GM23338 (cell line): ENCODE measurements at places on chromosomes 3 and 15. TPM values are rescaled to one million over a fixed set of nuclear protein-coding genes. Genes with fewer than 3 reads are reported as not detected.

- H3K36me3 ChIP-seq, result no peaks in the 10 kb centered on the region
- no peak overlapping the region for H3K27ac ChIP-seq
- H3K27me3 ChIP-seq, result no peaks in the 10 kb centered on the region
- DNase-seq, result no peak
- H3K4me1 ChIP-seq, result no peaks in the 10 kb centered on the region; the same call in 1 of the 2 replicates
Measured at GRCh38 chr15:92021792-92022191, 168.3 kb downstream of the SLCO3A1 start.

GRCh38 chr3:15795651-15796308, 2.0 kb downstream of the ANKRD28 start:
- H3K4me3 ChIP-seq, result no peak overlapping the region
- no peaks in the 10 kb centered on the region for H3K36me3 ChIP-seq
- no peak overlapping the region for H3K27ac ChIP-seq
- no peak for DNase-seq
- peaks cover 36% of the 10 kb centered on the region for H3K4me1 ChIP-seq

The IQCF5 gene
- not detected in 2 replicates for total RNA-seq

The FAM81A gene
- total RNA-seq, result 1.7 and 4.1 TPM in 2 replicates
